Karpas-422 (cell line): ENCODE measurements at places on chromosomes 11 and 22. TPM values are rescaled to one million over a fixed set of nuclear protein-coding genes. Genes with fewer than 3 reads are reported as not detected.

OSBP2 gene
- total RNA-seq = 0.07 and 0.14 TPM in 2 replicates

NXPE1 gene
- not detected in 2 replicates for total RNA-seq

SAAL1 gene
- total RNA-seq = 36.7 and 43.7 TPM in 2 replicates

SELENOO gene
- 20.0 and 64.1 TPM in 2 replicates for total RNA-seq

EMID1 gene
- total RNA-seq = 0.26 and 0.32 TPM in 2 replicates

SPON1 gene
- not detected in 2 replicates for total RNA-seq

TRPM5 gene
- total RNA-seq = not detected in 2 replicates

PGA5 gene
- total RNA-seq = not detected in 2 replicates

OR1S2 gene
- total RNA-seq = not detected in 2 replicates

THY1 gene
- total RNA-seq = not detected in 2 replicates

HBD gene
- total RNA-seq = not detected in 2 replicates

LMO2 gene
- 0.34 and 0.47 TPM in 2 replicates for total RNA-seq

SLC5A12 gene
- total RNA-seq = not detected in 2 replicates

ANGPTL5 gene
- total RNA-seq = not detected in 2 replicates

CAPN5 gene
- total RNA-seq = 0.07 and 0.54 TPM in 2 replicates

MTMR2 gene
- total RNA-seq = 36.7 and 78.5 TPM in 2 replicates

RTN4RL2 gene
- 0.07 TPM in 1 of 2 replicates, not detected in the other for total RNA-seq
